Caco-2 (cell line): ENCODE measurements at places on chromosomes 11 and 22. TPM values are rescaled to one million over a fixed set of nuclear protein-coding genes. Genes with fewer than 3 reads are reported as not detected.

The HOATZ gene
- total RNA-seq, result not detected in 2 replicates

The CTSW gene
- not detected in 2 replicates for total RNA-seq

The MACROD1 gene
- 24.0 and 29.6 TPM in 2 replicates for total RNA-seq

The TMEM191B gene
- total RNA-seq, result 8.6 and 9.6 TPM in 2 replicates

The MRPL48 gene
- total RNA-seq, result 111 and 113 TPM in 2 replicates

The OR10A2 gene
- total RNA-seq, result not detected in 2 replicates

The MYEOV gene
- total RNA-seq, result 0.52 TPM in 1 of 2 replicates, not detected in the other

The NRXN2 gene
- 6.5 and 7.6 TPM in 2 replicates for total RNA-seq

- peak; percentile 53 for DNase-seq
- H3K36me3 ChIP-seq, result no peaks in the 10 kb centered on the region
- H3K4me3 ChIP-seq, result no peak overlapping the region
- H3K27ac ChIP-seq, result no peak overlapping the region
- H3K27me3 ChIP-seq, result no peaks in the 10 kb centered on the region
- no peaks in the 10 kb centered on the region for H3K4me1 ChIP-seq
These were observed 9.6 kb downstream of the DENND6B start for GRCh38 chr22:50317178-50317577.

DNA sequence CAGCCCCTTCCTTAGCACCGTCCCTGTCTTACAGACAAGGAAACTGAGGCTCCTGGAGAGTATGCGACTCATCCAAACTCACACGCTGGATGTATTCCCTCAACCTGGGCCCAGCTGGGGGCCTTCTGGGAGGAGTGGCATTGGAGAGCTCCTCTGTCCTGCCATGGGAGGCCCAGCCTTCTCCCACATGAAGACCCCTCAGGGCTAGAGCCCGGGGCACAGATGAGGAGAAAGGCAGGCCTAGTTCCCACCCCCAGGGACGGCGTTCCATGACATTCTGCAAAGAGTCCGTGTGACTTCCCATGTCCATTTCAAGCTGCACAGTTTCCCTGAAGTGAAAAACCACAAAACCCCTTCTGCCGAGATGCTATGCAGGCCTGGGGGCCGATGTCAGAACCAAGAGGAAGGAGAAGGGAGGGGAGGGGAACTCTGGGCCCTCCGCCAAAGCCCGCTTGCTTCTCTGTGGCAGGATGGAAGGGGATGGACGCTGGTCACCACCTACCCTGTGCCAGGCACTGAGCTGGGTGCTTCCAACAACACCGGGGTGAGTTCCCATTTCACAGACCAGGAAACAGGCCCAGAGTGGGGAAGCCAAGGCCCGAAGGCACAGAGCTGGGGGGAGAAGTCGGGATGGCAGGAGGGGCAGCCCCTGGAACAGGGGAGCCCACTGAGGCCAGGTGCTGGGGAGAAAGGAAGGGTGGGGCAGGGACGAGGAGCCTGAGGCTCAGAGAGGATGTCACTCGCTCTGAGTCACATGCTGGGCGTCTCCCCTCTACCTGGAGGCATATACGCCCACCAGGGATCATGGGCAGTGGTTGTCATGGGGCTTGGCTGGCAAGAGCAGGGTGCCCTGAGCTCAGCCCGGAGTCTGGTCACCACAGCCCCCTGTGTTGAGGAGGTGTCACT lies 15.7 kb downstream of the RAC2 start:
- no peaks in the 10 kb centered on the region for H3K36me3 ChIP-seq
- no peaks in the 10 kb centered on the region for H3K4me1 ChIP-seq
- H3K27me3 ChIP-seq, result no peaks in the 10 kb centered on the region
- no peak overlapping the region for H3K27ac ChIP-seq
- DNase-seq, result no peak

DNA sequence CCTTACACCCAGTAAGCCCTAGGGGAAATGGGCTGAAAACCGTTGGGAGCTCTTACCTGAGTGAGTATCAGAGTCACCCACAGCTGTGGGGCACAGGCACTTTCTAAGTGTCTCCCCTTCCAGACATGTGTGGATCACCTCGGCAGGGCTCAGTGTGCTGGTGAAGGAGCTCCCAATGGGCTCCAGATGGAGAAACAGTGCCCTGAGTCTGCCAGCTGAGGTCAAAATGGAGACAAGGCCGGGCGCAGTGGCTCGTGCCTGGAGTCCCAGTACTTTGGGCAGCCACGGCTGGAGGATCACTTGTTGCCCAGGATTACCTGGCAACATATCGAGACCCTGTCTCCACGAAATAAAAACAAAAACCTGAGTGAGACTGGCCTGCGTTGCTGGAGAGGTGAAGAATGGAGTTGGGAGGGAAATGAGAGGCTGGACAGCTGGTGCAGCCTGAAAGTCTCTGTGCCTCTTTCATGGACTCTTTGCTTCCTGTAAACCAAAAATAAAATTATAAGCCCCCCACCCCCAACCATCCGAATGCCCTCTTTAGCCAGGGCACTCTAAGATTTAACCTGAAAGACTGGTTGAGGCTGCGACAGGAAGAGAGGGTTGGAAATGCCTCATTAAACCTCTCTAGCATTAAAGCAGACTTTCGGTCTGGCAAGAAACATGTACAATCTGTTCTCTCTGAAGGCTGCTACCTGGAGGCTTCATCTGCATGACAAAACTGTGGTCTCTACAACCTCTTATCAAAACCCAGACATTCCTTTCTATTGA lies 111.8 kb downstream of the SNX19 start:
- no peaks in the 10 kb centered on the region for H3K27me3 ChIP-seq
- no peaks in the 10 kb centered on the region for H3K4me1 ChIP-seq
- H3K36me3 ChIP-seq, result no peaks in the 10 kb centered on the region

DNA sequence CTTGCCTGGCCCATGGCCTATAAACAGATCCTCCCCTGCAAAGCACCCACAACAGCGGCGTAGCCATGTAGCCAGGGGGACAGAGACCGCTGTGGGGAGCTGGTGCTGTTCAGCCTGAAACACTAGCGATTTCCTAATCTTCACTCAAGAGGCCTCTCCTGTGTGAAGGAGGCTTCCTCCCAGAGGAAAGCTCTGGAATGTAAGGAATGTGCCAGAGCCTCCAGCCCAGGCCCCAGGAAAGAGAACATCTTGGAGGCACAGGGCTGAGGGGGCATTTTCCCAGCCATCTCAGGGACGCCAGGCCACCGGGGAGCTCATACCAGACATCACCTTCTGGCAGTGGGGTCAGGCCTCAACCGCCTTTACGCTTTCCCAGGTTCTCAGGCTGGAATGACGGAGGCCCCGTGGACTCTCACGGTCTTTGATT lies 24.0 kb downstream of the MIAT start:
- H3K4me3 ChIP-seq, result no peak overlapping the region
- DNase-seq, result peak; percentile 45
- H3K27me3 ChIP-seq, result no peaks in the 10 kb centered on the region
- peaks cover 9% of the 10 kb centered on the region for H3K4me1 ChIP-seq

DNA sequence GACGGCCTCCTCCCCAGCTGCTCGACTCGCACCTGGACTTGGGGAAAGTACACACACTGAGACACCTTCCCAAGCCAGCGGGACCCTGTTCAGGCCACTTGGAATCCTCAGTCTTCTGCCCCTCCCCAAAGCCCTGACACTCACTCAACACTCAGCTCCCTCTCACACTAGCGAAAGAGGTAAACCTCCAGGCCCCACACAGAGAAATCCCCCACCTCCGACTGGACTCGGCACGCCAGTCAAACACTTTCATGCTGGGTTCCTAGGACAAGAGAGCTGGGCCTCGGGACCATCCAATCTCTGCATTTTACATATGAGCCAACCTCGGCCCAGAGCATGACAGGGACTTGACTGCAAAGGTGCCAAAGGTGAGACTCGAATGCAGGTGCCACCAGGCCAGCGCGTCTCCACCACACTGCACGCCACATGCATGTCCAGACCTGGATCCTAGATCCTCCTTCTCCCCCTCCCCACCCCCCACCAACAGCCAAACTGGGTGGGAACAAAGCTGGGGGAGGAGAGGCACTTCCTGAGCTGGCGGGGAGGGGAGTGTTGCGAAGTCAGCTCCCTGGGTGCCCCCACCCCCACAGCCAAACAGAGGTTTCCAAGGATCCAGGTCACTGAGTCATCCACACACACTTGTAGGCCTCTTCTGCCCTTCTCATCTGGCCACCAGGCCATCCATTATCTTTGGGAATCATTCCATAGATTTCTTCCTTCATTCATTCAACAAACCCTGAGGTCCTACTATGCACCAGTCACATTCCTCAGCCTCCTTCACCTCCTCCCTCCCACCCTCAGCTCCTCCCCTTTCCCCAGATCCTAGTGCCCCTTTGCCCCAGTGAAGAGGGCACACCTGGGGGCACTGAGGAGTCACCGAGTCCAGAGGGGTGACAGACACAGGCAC lies 10.7 kb upstream of the CD5 start:
- no peak overlapping the region for H3K4me3 ChIP-seq
- no peaks in the 10 kb centered on the region for H3K4me1 ChIP-seq
- no peak for DNase-seq
- no peaks in the 10 kb centered on the region for H3K36me3 ChIP-seq
- H3K27me3 ChIP-seq, result no peaks in the 10 kb centered on the region

DNA sequence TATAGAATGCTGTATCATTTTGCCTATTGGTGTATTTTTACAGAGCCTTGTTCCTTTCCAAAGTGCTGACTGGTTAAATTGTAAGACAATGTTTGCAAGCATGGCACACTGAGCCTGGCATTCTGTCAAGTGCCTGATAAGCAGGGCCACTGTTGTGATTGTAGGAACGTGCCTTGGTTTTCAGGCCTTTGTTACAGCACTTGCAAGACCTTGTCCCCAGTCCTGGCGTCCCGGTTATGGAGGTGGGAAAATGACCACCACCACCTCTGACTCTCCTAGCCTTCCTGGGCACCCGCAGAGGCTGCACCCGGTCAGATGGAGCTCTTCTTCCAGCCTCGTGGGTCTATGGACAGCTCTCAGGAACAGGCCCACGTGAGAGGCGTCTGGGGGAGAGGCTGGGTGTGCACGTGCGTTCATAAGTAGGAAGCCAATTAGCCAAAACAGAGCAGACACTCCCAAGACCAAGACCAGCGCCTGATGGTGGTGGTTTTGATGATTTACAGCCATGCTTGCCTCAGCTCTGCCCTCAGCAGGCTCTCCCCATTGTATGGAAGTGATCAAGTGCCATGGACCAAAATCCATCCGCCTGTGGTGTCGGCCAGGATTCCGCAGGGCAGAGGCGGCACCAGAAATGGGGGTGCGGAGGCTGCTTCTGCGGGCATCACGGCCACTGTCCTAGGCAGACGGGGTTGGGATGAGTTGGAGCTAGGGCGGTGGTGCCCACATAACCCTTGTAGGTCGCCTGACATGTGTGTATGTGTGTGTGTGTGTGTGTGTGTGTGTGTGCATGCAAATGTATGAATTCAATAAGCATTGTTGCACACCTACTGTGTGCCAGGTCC lies 89.8 kb downstream of the RTL6 start:
- no peak overlapping the region for H3K4me3 ChIP-seq
- no peak for DNase-seq
- no peaks in the 10 kb centered on the region for H3K36me3 ChIP-seq
- no peaks in the 10 kb centered on the region for H3K27me3 ChIP-seq
- H3K27ac ChIP-seq, result no peak overlapping the region

DNA sequence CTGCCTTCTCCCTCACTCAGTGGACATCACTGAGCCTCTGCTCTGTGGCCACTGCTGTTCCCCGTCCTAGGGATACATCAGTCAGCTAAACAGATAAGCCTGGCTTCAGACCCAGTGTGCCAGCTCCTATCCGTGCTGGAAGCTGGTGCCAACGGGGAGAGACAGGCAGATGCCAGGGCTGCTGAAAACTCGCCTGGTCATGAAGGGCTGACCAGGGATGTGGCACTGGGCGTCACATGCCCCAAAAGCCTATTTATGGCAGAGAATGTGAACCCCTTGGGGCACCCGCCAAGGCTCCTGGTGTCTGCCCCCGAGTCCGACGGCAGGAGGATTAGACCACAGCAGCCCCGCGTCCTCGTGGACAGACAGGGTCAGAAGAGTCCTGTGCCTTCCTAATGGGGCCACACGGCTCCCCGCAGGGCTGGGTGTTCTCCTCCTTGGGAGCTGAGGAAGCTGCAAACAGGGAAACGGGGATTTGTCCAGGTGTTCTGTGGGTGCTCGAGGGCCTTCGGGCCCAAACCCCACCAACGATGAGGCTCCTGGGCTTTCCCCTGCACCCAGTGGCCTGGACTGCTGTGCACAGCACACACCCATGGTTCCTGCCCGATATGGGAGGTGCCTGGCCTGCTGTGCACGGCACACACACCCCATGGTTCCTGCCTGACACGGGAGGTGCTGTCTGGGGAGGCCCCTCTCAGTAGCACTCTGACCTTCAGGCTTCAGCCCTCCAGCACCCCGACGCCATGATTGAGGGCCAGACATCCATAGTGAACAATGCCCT lies 19.9 kb downstream of the ANO1 start:
- no peak overlapping the region for H3K27ac ChIP-seq
- H3K27me3 ChIP-seq, result no peaks in the 10 kb centered on the region
- H3K4me3 ChIP-seq, result no peak overlapping the region
- H3K36me3 ChIP-seq, result no peaks in the 10 kb centered on the region

GRCh38 chr11:66081505-66081904 lies 11.4 kb downstream of the PACS1 start:
- no peaks in the 10 kb centered on the region for H3K27me3 ChIP-seq
- H3K4me3 ChIP-seq, result no peak overlapping the region
- H3K36me3 ChIP-seq, result no peaks in the 10 kb centered on the region
- H3K4me1 ChIP-seq, result peaks cover 57% of the 10 kb centered on the region
- H3K27ac ChIP-seq, result no peak overlapping the region
- DNase-seq, result no peak

DNA sequence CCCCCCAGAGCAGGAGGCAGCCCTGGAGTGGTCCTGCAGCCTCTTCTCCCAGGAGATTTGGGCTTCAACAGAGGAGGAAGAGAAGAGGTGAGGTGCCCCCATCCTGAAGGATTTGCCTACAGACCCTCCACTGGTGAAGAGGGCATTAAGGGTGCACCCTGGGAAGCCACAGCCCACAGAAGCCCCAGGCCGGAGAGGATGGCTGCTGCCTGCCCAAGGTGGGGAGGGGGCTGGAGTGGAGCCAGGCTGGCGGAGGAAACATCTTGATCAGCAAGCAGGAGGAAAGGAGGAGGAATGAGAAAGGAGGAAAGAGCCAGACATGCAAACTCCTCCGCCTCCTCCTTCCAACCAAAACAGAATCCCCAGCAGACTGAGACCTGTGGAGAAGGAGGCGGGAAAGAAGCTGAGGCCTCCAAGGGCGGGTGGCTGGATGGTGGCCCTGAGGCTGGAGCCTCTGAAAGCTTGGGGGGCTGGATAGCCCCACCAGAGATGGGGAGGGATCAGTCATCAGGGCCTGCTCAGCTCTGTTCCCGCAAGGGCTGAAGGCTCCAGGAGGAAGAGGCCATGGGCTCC lies 31.3 kb downstream of the ARRB1 start:
- no peaks in the 10 kb centered on the region; the same call in none of the 2 replicates for H3K36me3 ChIP-seq
- H3K4me1 ChIP-seq, result peaks cover 23% of the 10 kb centered on the region
- H3K4me3 ChIP-seq, result no peak overlapping the region

GRCh38 chr11:116890193-116890592 lies 52.8 kb upstream of the APOA1 start:
- no peaks in the 10 kb centered on the region for H3K4me1 ChIP-seq
- no peaks in the 10 kb centered on the region for H3K27me3 ChIP-seq
- no peaks in the 10 kb centered on the region for H3K36me3 ChIP-seq
- no peak overlapping the region for H3K27ac ChIP-seq
- H3K4me3 ChIP-seq, result no peak overlapping the region

GRCh38 chr11:47236482-47236881 lies 12.1 kb downstream of the ACP2 start:
- H3K27me3 ChIP-seq, result no peaks in the 10 kb centered on the region
- H3K4me3 ChIP-seq, result no peak overlapping the region
- DNase-seq, result no peak
- no peak overlapping the region for H3K27ac ChIP-seq
- peaks cover 1% of the 10 kb centered on the region; the same call in 1 of the 2 replicates for H3K36me3 ChIP-seq
- peaks cover 19% of the 10 kb centered on the region for H3K4me1 ChIP-seq
